ENCODE measurements at places on chromosomes 5 and 9. TPM values are rescaled to one million over a fixed set of nuclear protein-coding genes. Genes with fewer than 3 reads are reported as not detected.

PLAC8L1 gene
- 0.46 TPM for total RNA-seq

FOXD4L3 gene
- not detected for total RNA-seq

SPOCK1 gene
- 118 TPM for total RNA-seq

COL15A1 gene
- total RNA-seq = 0.57 TPM

C9orf43 gene
- 0.26 TPM for total RNA-seq

OTP gene
- total RNA-seq = not detected

GADD45G gene
- total RNA-seq = 0.38 TPM

FAM151B gene
- total RNA-seq = 2.6 TPM

LCN15 gene
- not detected for total RNA-seq

NACC2 gene
- total RNA-seq = 41.9 TPM

F12 gene
- total RNA-seq = 1.1 TPM

C1QTNF2 gene
- total RNA-seq = 1.2 TPM

PIP5K1B gene
- not detected for total RNA-seq

SPATA31C1 gene
- total RNA-seq = not detected

SLC26A2 gene
- 10.4 TPM for total RNA-seq

ENTPD2 gene
- total RNA-seq = not detected

GABRA1 gene
- not detected for total RNA-seq

CD72 gene
- total RNA-seq = 0.96 TPM

CYSRT1 gene
- total RNA-seq = 1.1 TPM

SMARCA2 gene
- 91.7 TPM for total RNA-seq

DPYSL3 gene
- total RNA-seq = 55.1 TPM

SPRY4 gene
- total RNA-seq = 24.8 TPM

CNTNAP3B gene
- total RNA-seq = not detected

SRP19 gene
- total RNA-seq = 57.4 TPM

TRAF1 gene
- 1.1 TPM for total RNA-seq

ABCA1 gene
- total RNA-seq = 10.1 TPM

SURF4 gene
- 440 TPM for total RNA-seq

PCDHB9 gene
- 2.5 TPM for total RNA-seq

ACSL6 gene
- total RNA-seq = not detected

C8G gene
- 1.8 TPM for total RNA-seq

NR2F1 gene
- total RNA-seq = 21.6 TPM

HTR1A gene
- total RNA-seq = not detected
